B cell (primary cell): ENCODE measurements at places on chromosomes 5 and 9. TPM values are rescaled to one million over a fixed set of nuclear protein-coding genes. Genes with fewer than 3 reads are reported as not detected.
A peak's percentile ranks its signal among the peaks of the same experiment; 100 is the strongest.

GRCh38 chr9:112278152-112278551 is 55.3 kb downstream of the PTBP3 start:
- no peaks in the 10 kb centered on the region for H3K4me1 ChIP-seq
- peaks cover 3% of the 10 kb centered on the region for H3K36me3 ChIP-seq
- no peaks in the 10 kb centered on the region for H3K27me3 ChIP-seq
- no peak for DNase-seq
- no peak overlapping the region for H3K27ac ChIP-seq

GRCh38 chr5:143801252-143801939 is 10.6 kb upstream of the HMHB1 start:
- no peak for DNase-seq
- H3K27me3 ChIP-seq, result no peaks in the 10 kb centered on the region
- H3K27ac ChIP-seq, result no peak overlapping the region

DNA sequence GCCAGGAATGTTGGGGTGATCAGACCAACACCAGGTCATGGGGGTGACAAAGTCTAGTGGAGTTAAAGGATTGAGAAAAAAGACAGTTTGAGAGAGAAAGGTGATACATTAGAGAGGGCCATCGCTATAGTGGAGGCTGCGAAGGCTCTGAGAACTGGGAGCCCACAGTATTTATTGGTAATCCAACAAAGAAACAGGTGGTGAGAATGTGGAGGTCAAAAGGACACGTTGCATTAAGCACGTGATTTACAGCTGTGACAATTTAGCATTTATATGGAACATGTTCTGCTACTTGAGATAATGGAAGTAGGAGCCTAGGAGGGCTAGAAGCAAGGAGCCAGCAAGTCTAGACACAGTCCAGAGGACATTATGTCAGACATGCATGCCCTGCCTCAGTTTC is 2086.5 kb upstream of the C9orf72 start:
- H3K27me3 ChIP-seq, result no peaks in the 10 kb centered on the region
- H3K36me3 ChIP-seq, result no peaks in the 10 kb centered on the region
- no peaks in the 10 kb centered on the region for H3K4me1 ChIP-seq
- H3K27ac ChIP-seq, result no peak overlapping the region
- DNase-seq, result no peak

DNA sequence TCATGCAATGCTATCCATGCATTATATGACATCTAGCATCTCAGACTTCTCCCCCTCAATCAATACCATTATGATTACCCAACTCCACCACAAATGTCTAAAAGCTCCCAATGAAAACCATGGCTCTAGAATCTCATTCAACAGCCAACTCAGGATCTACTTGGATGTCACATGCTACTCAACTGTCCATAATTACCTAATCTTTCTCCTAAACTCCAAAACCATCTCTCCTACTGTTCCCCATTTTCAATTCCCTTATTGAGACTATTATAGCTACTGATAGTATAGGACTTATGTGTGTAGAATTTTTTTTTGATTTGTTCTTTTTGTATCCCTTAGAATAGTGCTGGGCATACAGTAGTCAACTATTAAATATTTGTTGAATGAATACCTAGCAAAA is 8.2 kb upstream of the STRBP start:
- no peak for DNase-seq
- no peak overlapping the region for H3K27ac ChIP-seq
- no peaks in the 10 kb centered on the region for H3K27me3 ChIP-seq
- peaks cover 8% of the 10 kb centered on the region for H3K4me1 ChIP-seq

- no peaks in the 10 kb centered on the region for H3K36me3 ChIP-seq
- H3K27ac ChIP-seq, result no peak overlapping the region
- no peaks in the 10 kb centered on the region for H3K27me3 ChIP-seq
- no peak overlapping the region for H3K4me3 ChIP-seq
- DNase-seq, result no peak
Measured at GRCh38 chr5:99369797-99370593, 441.2 kb upstream of the CHD1 start.

DNA sequence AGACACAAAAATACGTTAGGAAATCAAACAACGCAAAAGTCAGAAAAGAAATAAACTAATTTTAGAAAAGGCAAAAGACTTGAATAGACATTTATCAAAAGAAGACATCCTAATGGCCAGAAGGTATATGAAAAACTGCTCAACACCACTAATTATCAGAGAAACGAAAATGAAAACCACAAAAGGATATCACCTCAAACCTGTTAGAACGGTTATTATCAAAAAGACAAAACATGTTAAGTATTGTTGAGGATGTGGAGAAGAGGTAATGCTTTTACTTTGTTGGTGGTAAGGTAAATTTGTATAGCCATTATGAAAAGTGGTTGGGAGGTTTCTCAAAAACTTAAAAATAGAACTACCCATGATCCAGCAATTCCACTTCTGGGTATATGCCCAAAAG is 230.0 kb upstream of the RGMB start:
- DNase-seq, result no peak
- H3K4me3 ChIP-seq, result no peak overlapping the region
- no peaks in the 10 kb centered on the region for H3K36me3 ChIP-seq
- no peaks in the 10 kb centered on the region for H3K4me1 ChIP-seq
- no peaks in the 10 kb centered on the region for H3K27me3 ChIP-seq

DNA sequence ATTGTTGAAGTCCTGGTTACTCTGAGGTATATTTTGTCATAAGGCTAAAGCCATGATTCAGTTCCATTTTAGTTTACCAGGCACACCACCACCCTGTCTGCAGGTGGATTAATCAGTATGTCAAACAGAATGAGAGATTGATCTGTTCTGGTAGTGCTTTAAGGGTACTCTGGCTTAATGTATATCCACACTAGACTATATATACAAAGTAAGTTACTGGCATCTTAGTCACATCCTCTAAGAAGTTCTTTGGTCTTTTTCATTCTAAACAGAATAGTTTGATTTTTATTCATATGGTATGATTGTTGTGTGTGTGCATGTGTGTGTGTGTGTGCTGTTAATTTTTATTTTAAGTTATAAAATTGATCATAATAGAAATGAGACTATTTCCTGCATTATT is 61.8 kb downstream of the RAB24 start:
- no peak for DNase-seq
- no peaks in the 10 kb centered on the region for H3K4me1 ChIP-seq
- H3K27ac ChIP-seq, result no peak overlapping the region
- no peaks in the 10 kb centered on the region for H3K27me3 ChIP-seq
- H3K4me3 ChIP-seq, result no peak overlapping the region

- no peaks in the 10 kb centered on the region for H3K27me3 ChIP-seq
- no peak for DNase-seq
- no peaks in the 10 kb centered on the region for H3K4me1 ChIP-seq
- H3K27ac ChIP-seq, result no peak overlapping the region
Measured at GRCh38 chr5:168422431-168422830, 63.8 kb upstream of the RARS1 start.

DNA sequence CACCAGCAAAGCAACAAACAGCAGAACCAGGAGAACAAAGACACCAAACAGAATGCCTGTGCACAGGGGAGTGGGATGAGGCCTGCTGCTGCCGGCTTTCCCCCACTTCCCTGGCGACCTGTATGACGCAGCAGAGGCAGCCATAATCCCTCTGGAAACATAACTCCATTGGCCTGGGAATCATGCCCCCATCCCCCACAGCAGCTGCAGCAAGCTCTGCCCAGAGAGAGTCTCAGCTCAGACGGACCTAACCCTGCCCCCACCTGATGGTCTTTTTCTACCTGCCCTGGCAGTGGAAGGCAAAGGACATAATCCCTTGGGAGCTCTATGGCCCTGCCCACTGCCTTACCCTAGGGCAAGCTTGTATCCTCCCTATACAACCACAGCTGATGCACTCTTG is 81.8 kb upstream of the FANCC start:
- H3K27me3 ChIP-seq, result no peaks in the 10 kb centered on the region
- no peak overlapping the region for H3K4me3 ChIP-seq
- H3K4me1 ChIP-seq, result no peaks in the 10 kb centered on the region
- DNase-seq, result no peak

- H3K4me1 ChIP-seq, result peaks cover 44% of the 10 kb centered on the region
- H3K27ac ChIP-seq, result no peak overlapping the region
- DNase-seq, result no peak
- no peaks in the 10 kb centered on the region for H3K27me3 ChIP-seq
Measured at GRCh38 chr5:141879941-141880738, 1.9 kb upstream of the PCDH1 start.

GRCh38 chr5:78543292-78543691 is 105.3 kb downstream of the LHFPL2 start:
- no peak overlapping the region for H3K27ac ChIP-seq
- H3K27me3 ChIP-seq, result no peaks in the 10 kb centered on the region
- no peaks in the 10 kb centered on the region for H3K36me3 ChIP-seq
- H3K4me1 ChIP-seq, result no peaks in the 10 kb centered on the region
- no peak overlapping the region for H3K4me3 ChIP-seq

- DNase-seq, result no peak
- H3K36me3 ChIP-seq, result no peaks in the 10 kb centered on the region
- H3K27ac ChIP-seq, result no peak overlapping the region
- peak overlapping the region; percentile 41 for H3K4me3 ChIP-seq
Measured at GRCh38 chr5:38557308-38557710, 863 bp upstream of the LIFR start.

DNA sequence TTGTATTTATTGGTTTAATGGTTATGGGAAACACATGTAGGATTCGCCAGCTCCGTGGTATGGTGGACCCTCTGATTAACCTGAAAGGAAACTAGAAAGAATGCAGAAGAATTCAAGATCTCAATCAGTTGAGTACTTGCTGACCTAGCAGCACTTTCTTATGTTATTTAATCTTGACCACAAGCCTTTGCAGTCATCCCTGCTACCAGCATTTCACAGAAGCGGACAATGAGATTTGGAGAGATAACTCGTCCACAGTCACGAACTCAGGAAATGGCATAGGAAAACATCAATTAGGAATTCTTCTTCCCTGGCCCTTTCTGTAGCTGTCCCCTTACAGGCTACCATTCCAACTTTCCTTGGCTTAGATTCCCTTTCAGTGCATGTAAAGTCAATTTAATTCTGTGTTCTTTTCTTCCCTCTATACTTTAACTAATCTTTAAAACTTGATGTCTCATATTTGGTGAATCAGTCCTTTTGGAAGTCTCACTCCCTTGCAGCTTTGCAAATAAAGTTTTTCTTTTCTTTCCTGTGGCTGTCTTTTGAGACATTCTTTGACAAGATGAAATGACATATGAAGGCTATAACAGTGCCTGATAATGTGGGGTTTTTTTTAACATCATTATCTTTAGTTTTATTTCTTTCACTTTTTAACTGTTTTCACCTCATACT is 1.3 kb upstream of the SLC44A1 start:
- H3K27me3 ChIP-seq, result no peaks in the 10 kb centered on the region
- no peak for DNase-seq
- no peaks in the 10 kb centered on the region for H3K36me3 ChIP-seq
- peaks cover 15% of the 10 kb centered on the region for H3K4me1 ChIP-seq

- H3K4me1 ChIP-seq, result peaks cover 16% of the 10 kb centered on the region
- H3K27ac ChIP-seq, result no peak overlapping the region
- peak; percentile 68 for DNase-seq
- H3K36me3 ChIP-seq, result no peaks in the 10 kb centered on the region
- H3K27me3 ChIP-seq, result no peaks in the 10 kb centered on the region
- no peak overlapping the region for H3K4me3 ChIP-seq
Measured at GRCh38 chr9:5442400-5443011, 4.8 kb upstream of the PLGRKT start.

- no peaks in the 10 kb centered on the region for H3K27me3 ChIP-seq
- no peaks in the 10 kb centered on the region for H3K4me1 ChIP-seq
- no peak overlapping the region for H3K27ac ChIP-seq
- H3K36me3 ChIP-seq, result no peaks in the 10 kb centered on the region
- H3K4me3 ChIP-seq, result no peak overlapping the region
Measured at GRCh38 chr5:133499895-133500294, 112.4 kb downstream of the FSTL4 start.

- no peaks in the 10 kb centered on the region for H3K27me3 ChIP-seq
- no peaks in the 10 kb centered on the region for H3K4me1 ChIP-seq
- no peak overlapping the region for H3K4me3 ChIP-seq
- no peak for DNase-seq
Measured at GRCh38 chr5:78046006-78046405, 248.5 kb downstream of the AP3B1 start.

DNA sequence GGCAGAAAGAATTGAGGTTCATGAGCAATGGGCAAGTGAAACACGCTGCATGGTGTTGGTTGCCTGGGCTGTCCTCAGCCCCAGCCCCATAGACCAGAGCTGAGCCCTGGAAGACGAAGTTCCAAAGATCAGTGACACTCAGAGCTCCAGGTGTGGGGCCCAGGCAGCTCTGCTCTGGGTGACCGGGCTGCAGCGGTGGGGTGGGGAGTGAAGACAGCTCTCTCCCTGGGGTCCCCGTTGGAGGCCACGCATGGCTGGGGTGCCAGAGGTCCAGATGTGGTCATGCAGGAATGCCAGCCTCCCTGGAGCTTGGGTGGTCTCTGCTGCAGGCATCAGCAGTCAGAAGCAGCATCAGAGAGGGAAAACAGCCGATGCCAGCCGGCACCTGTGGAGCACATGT is 165.0 kb upstream of the ERCC6L2 start:
- no peaks in the 10 kb centered on the region for H3K36me3 ChIP-seq
- H3K27me3 ChIP-seq, result peaks cover 2% of the 10 kb centered on the region
- no peak for DNase-seq
- H3K27ac ChIP-seq, result no peak overlapping the region
- H3K4me1 ChIP-seq, result no peaks in the 10 kb centered on the region

DNA sequence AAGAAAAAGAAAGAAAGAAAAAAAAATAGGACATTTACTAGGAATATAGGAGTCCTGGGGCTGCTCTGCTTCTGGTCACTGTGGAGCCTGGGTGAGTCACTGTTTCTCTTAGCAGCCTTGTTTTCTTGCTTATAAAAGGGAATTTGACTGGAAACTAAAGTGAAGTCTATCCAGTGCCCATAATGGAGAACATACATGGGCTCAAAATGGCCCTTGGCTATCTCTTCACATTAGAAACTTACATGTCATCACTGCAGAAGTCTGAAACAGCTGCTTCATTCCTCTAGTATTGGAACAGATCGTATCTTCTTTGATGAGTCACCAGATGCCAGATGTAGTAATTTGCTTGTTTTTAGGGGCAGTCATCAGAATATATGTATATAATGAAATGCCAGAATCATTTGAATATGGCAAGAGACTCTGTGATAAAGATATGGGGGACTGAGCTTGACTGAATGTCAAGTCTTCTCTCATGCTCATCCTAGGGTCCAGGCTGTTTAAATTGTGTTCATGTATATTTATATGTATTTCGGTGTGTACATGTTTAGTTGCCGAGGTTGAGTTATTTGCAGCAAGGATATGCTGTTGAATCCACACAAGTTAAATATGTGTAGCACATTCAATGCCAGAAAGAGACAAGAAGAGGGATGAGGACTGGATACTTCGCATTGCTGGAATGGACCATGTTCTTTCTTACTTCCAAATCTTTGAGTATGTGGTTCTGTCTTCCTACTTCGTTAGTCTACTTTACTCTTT is 56.7 kb downstream of the SGCD start:
- H3K36me3 ChIP-seq, result no peaks in the 10 kb centered on the region
- no peaks in the 10 kb centered on the region for H3K4me1 ChIP-seq
- no peak overlapping the region for H3K4me3 ChIP-seq
- DNase-seq, result no peak
- no peaks in the 10 kb centered on the region for H3K27me3 ChIP-seq

APBB3 gene
- 73.9 and 79.7 TPM in 2 replicates for total RNA-seq

GTF3C5 gene
- total RNA-seq, result 77.3 and 80.5 TPM in 2 replicates

OR1J2 gene
- total RNA-seq, result not detected in 2 replicates

NOXA1 gene
- 5.7 and 8.4 TPM in 2 replicates for total RNA-seq

DAPK1 gene
- total RNA-seq, result 0.92 and 2.8 TPM in 2 replicates

SUSD1 gene
- 5.7 and 7.5 TPM in 2 replicates for total RNA-seq
